ENCODE measurements at places on chromosomes 1 and 21.

DNA sequence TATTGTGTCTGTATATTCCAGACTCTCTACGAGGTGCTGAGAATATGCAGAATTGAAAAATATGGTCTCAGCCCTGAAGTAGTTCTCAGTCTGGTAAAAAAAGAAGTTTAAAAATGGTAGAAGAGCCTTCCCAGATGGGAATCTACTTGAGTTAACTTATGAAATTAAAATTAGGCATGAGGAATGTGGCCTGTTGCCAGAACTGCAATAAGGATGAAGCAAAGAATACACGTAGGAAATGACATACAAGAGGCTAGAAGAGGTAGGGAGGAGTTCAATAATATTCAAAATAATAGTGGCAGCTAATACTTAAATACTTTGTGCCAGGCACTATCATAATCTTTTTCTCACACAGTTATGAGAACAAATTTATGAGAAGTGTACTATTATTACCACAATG is 6.3 kb downstream of the ASPM start:
- DNase-seq, result no peak

- DNase-seq, result no peak
Measured at GRCh38 chr1:91700332-91700731, 185.6 kb downstream of the TGFBR3 start.

- no peak for DNase-seq
Measured at GRCh38 chr1:57158604-57158998, 192.8 kb upstream of the C8B start.

GRCh38 chr1:230392536-230392909 is 33.6 kb downstream of the PGBD5 start:
- DNase-seq, result no peak

DNA sequence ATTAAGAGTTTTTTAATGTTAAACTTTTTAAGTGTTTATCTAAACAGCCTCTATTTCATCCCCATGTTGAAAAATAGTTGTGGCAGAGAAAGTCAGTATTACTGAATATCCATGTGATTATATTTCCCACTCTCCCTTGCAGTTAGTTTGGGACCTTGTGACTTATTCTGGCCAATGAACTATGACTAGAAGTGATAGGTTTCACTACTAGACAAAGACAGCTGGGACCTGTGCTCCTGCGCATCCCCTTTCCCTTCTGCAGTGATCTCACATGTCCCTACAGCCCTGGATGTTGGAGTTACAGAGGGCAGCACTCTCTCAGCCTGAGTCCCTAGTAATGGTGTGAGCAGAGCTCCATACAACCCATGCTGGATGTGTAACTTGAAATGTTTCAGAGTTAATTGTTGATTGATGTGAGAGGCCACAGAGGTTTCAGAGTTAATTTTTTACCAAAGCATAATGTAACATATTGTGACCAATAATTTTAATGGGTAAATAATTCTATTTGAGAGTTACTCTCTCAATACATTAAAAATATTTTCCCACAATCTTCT is 18.7 kb upstream of the SAMD13 start:
- no peak for DNase-seq

All from CD14-positive monocyte (primary cell).